H1 (cell line): ENCODE measurements at places on chromosomes 4 and X.
A peak's percentile ranks its signal among the peaks of the same experiment; 100 is the strongest.

DNA sequence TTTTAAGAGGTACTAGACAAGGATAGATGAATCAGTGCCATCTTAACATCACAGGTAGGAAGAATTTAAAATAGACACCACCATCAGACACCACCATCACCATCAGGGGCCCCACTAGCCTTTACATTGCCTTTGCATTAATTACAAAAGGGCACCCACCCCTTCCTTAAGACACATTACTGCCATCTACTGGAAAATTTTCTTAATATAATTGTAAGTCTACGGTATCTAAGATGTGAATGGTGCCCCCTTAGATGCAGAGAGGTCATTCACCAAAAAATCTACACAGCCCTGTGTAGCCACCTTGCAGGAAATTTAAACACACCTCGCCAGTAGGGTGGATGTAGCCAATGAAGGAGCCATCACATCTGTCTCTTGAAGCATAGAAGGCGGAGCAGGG is 184.1 kb downstream of the MID1IP1 start:
- no peak for DNase-seq
- H3K36me3 ChIP-seq, result no peaks in the 10 kb centered on the region
- H3K4me3 ChIP-seq, result no peak overlapping the region
- no peak overlapping the region for H3K27ac ChIP-seq

GRCh38 chr4:10490996-10491395 is 33.8 kb upstream of the ZNF518B start:
- H3K4me3 ChIP-seq, result no peak overlapping the region

GRCh38 chrX:16335181-16335580 is 167.9 kb downstream of the MAGEB17 start:
- DNase-seq, result no peak
- no peak overlapping the region for H3K4me3 ChIP-seq
- no peaks in the 10 kb centered on the region for H3K27me3 ChIP-seq

DNA sequence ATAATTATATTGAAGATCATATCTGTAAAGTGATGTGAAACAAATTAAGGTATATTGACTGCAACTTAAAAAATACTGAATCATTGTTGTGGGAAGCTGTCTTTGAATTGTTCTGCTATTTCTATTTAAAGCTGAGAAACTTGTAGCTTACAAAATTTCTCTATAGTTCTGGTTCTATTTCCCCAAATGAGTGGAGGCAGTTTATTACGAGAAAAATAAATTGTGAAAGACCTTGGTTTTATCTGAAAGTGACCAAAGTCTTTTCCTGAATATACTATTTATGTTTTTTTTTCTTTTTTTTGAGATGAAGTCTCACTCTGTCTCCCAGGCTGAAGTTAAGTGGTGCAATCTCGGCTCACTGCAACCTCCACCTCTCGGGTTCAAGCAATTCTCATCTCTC is 165.4 kb downstream of the SH3BGRL start:
- DNase-seq, result no peak
- H3K27ac ChIP-seq, result no peak overlapping the region
- H3K36me3 ChIP-seq, result no peaks in the 10 kb centered on the region
- H3K4me3 ChIP-seq, result no peak overlapping the region
- no peaks in the 10 kb centered on the region for H3K27me3 ChIP-seq

- DNase-seq, result no peak
- H3K4me3 ChIP-seq, result no peak overlapping the region
- H3K36me3 ChIP-seq, result no peaks in the 10 kb centered on the region
- H3K27me3 ChIP-seq, result peaks cover 83% of the 10 kb centered on the region
- peaks cover 4% of the 10 kb centered on the region for H3K4me1 ChIP-seq
These were observed 5.2 kb downstream of the PCDH19 start for GRCh38 chrX:100404851-100405250.

GRCh38 chrX:133297284-133297683 is 79.1 kb upstream of the TFDP3 start:
- no peak overlapping the region for H3K27ac ChIP-seq
- no peak for DNase-seq
- no peaks in the 10 kb centered on the region for H3K36me3 ChIP-seq
- H3K4me1 ChIP-seq, result no peaks in the 10 kb centered on the region
- H3K27me3 ChIP-seq, result no peaks in the 10 kb centered on the region

GRCh38 chr4:52551487-52551886 is 107.6 kb downstream of the USP46 start:
- H3K4me3 ChIP-seq, result no peak overlapping the region
- DNase-seq, result no peak
- no peak overlapping the region for H3K27ac ChIP-seq
- H3K4me1 ChIP-seq, result peaks cover 3% of the 10 kb centered on the region; the same call in 1 of the 2 replicates

DNA sequence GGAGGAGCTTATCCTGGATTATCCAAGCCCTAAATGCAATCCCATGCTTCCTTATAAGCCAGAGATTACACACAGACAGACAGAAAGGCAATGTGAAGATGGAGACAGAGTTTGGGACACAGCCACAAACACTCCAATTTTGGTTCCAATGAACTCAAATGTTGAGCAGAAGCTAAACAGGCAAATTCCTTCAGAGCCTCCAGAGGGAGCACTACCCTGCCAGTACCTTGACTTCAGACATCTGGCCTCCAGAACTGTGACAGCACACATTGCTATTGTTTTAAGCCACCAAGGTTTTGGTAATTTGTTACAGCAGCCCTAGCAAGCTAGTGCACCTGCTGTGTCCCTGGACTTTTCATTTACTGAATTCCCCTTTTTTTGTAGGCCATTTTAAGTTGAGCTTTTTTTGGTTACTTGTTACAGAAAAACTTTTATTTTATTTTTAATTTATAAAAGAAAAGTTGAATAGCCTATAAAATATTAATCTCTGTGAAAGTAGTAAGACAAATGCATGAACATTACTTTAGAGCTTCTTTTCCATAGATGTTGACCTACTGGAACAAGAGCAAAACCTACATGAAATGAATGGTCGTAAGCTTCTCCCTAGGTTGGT is 33.4 kb upstream of the SRD5A3 start:
- no peaks in the 10 kb centered on the region; the same call in 1 of the 2 replicates for H3K36me3 ChIP-seq
- no peaks in the 10 kb centered on the region for H3K4me1 ChIP-seq
- DNase-seq, result peak; percentile 50
- H3K27me3 ChIP-seq, result no peaks in the 10 kb centered on the region
- H3K27ac ChIP-seq, result no peak overlapping the region
- H3K4me3 ChIP-seq, result no peak overlapping the region

- no peaks in the 10 kb centered on the region for H3K27me3 ChIP-seq
- H3K4me1 ChIP-seq, result peaks cover 12% of the 10 kb centered on the region
- H3K4me3 ChIP-seq, result no peak overlapping the region
- no peak overlapping the region for H3K27ac ChIP-seq
- no peaks in the 10 kb centered on the region for H3K36me3 ChIP-seq
These were observed 127.7 kb downstream of the SLC7A11 start for GRCh38 chr4:138114434-138114833.

GRCh38 chr4:113851816-113852215 is 90.3 kb upstream of the CAMK2D start:
- peaks cover 3% of the 10 kb centered on the region; the same call in 1 of the 2 replicates for H3K36me3 ChIP-seq
- no peak overlapping the region for H3K4me3 ChIP-seq
- H3K27ac ChIP-seq, result no peak overlapping the region
- no peaks in the 10 kb centered on the region for H3K4me1 ChIP-seq

DNA sequence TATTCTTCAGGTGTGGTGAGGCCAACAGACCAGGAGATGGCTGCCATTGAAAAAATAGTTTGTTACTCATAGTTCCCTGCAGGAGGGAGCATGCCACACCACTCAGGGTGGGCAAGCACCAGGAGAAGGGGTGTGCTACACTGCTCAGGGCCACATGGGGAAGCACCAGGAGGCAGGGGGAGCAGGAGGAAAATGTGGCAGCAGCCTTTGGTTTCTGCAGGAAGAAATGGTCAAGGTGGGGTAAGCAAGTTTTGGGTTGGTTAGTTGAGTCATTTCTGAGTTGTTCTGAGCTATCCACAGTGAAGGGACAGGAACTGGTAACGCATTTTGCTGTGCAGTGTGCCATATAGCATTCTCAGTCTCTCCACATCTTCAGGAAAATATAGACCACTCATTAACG is 23.8 kb downstream of the FGFBP1 start:
- H3K27ac ChIP-seq, result no peak overlapping the region
- DNase-seq, result no peak
- no peaks in the 10 kb centered on the region for H3K36me3 ChIP-seq
- no peak overlapping the region for H3K4me3 ChIP-seq
- H3K27me3 ChIP-seq, result no peaks in the 10 kb centered on the region; the same call in 1 of the 2 replicates
- no peaks in the 10 kb centered on the region for H3K4me1 ChIP-seq

DNA sequence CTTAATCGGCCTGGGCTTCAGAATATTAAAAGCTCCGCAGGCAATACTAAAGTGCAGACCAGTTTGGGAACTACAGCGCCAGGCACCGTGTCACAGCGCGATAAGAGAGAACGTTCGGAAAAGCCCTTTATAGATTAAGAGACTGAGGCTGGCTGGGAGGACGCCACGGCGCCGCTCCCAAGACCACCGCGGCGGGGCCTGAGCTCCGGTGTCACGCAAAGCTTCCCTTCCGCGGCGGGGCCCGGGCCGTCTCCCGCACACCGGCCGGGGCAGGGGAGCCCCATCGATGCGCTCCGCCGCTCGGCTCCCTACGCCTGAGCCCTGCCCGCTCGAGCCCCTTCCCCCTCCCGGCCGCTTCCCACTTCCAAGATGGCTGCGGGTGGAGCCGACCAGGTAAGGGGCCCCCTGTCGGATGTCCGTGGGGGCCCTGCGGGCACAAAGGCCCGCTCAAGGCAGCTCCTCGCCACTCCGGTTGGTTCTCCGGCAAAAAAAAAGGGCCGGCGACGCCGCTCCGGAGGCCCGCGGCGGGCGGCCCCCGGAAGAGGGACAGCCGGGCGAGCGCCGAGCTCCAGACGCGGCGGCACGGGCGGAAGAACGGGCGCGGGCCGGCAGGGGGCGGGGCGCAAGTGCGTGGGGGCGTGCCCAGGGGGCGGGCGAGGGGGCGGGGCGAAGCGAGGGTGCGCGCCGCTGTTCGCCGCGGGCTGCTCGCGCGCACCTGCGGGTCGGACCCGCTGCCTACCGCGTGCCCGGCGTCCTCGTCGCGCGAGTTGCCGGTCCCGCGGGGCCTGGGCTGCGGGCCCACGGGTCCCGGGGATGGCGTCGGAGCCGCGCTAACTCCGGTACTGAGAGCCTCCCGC is at the start of gene TBC1D14:
TSS of gene TBC1D14 (plus strand) at position 714 of the 857 bp plus-strand sequence. CDS start 13,564 bp downstream, outside the sequence.
- peak within 1 kb of the TSS; percentile 94; the same call in 1 of the 2 replicates for H3K27ac ChIP-seq
- no peaks in the 10 kb centered on the region for H3K36me3 ChIP-seq
- H3K27me3 ChIP-seq, result no peaks in the 10 kb centered on the region

- H3K27me3 ChIP-seq, result no peaks in the 10 kb centered on the region
- no peak overlapping the region for H3K4me3 ChIP-seq
- no peak overlapping the region for H3K27ac ChIP-seq
- no peaks in the 10 kb centered on the region for H3K36me3 ChIP-seq
- no peak for DNase-seq
These were observed 550.5 kb upstream of the DIPK2B start for GRCh38 chrX:45751156-45751555.

DNA sequence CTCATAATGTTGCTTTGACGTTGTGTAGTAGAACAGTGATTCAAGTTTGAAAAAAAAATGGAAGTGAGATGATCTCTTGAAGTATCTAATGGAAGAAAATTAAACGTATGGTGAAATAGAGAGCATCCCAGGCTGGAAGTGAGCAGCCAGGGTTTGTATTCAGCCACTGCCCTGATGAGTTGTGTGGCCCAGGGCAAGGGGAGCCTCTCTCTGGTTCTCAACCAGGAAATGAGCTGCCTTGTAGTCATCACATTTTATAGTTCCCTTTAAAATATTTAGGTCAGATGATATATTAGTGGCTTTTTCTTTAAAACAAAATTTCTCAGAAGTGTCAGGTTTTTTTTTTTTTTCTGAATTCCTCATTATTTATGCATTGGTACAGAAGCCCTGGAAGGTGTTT is 150.3 kb downstream of the GPAT3 start:
- no peak for DNase-seq
- H3K4me3 ChIP-seq, result no peak overlapping the region
- no peaks in the 10 kb centered on the region for H3K4me1 ChIP-seq
